ENCODE measurements at places on chromosomes 7 and 10.
A peak's percentile ranks its signal among the peaks of the same experiment; 100 is the strongest.

DNA sequence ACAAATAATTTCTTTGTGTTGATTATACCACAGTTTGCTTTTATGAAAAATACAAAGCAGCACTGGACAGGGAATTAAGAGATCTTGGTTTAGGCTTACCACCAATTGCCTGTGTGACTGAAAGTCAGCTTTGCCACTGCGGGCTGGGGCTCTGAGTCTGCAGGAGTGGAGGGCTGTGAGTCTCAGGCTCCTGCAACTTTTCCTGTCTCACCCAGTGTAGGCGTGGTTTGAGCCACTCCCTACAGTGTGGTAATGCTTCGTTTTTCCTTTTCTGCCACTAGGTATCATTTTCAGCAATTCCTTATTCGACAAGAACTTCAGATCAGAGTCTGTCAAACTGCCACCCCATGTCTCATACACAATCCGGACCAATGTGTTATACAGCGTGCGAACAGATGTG lies 180.6 kb downstream of the ABCA13 start:
- no peak for DNase-seq

- no peak for DNase-seq
Observed at GRCh38 chr10:74988832-74989561, 122.5 kb upstream of the SAMD8 start.

DNA sequence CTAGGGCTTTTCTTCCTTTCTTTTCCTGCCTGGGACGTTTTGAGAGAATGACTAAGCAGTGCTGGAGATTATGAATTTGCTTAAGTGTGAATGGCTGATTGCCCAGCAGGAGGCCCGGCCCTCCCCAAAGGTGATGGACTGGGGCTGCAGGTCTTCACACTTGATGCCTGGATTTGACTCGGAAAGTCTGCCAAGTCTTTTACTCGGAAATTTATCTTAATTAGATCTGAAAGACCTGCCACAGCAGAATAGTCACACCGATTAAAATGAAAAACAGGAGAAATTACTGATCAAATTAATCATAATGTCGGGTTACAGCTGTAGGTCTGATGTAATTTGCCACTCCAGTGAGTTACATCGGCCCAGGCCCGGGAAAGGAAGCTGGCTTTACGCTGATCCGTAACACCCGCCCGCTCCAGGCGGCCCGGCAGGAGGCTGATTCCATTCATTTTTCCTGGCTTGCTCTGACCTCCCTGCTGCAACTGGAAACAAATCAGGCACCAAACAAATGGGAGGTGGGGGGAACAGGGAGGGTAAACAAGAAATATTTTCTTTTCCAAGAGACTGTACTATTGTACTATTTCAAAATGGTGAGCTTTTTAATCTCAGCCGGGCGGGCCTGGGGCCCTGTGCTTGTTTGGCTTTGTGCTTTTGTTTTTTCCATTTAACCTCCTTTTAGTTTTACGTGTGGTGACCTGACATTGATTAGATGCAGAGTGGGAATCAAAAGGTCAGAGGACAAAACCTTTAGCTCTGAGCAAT lies 212.4 kb upstream of the YAE1 start:
- DNase-seq = peak; percentile 57

DNA sequence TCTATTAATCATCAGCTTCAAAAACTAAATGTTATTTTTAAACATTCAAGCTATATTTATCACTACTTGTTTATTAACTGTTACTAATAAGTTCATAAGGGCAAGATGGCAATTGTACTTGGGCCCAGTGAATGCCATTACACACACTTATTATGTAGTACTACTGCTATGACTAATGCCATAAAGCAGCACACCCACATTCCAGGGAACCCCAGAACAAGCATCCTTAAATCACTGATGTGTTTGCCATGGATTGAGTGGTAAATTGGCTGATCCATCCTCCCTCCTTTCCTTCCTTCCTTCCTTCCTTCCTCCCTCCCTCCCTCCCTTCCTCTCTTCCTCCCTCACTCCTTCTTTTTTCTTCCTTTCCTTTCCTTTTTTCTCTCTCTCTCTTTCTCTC lies 37.4 kb upstream of the RSU1 start:
- DNase-seq = no peak

DNA sequence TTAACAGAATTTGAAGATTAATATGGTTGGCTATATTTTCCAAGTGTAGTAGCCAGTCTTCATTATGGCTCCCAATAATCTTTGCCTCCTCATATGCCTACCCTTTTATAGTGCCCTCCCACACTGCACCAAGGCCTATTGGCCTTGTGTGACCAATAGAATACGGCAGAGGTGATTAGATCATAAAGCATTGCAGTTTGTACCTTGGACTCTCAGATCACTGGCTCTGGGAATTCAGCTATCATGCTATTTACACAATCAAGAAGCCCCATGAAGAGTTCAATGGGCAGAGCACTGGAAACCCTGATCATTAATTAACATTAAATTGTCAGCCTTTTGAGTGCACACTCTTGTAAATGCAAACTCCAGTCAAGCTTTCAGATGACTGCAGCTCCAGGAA lies 154.5 kb upstream of the MAGI2 start:
- DNase-seq = no peak

GRCh38 chr10:95518455-95519452 lies 42.4 kb downstream of the SORBS1 start:
- peak; percentile 51 for DNase-seq

DNA sequence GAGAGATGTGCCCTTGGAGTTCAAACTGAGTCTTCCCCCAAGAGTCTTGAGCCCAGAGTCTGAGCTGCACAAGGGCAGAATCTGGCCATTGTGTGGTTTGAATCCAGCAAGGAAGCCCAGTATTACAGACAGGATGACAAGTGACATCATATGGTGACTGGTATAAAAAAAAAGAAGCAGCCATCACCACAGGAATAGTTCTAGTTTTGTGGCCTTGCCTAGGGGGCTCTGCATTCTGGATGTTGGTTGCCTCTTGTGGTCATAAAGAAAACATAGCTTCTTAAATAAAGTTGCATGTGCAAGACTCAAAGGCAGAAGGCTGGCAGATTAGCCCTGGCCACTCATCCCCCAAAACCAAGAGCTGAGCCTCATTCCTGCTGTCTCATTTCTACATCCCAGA lies 16.8 kb upstream of the LRRC72 start:
- no peak for DNase-seq

DNA sequence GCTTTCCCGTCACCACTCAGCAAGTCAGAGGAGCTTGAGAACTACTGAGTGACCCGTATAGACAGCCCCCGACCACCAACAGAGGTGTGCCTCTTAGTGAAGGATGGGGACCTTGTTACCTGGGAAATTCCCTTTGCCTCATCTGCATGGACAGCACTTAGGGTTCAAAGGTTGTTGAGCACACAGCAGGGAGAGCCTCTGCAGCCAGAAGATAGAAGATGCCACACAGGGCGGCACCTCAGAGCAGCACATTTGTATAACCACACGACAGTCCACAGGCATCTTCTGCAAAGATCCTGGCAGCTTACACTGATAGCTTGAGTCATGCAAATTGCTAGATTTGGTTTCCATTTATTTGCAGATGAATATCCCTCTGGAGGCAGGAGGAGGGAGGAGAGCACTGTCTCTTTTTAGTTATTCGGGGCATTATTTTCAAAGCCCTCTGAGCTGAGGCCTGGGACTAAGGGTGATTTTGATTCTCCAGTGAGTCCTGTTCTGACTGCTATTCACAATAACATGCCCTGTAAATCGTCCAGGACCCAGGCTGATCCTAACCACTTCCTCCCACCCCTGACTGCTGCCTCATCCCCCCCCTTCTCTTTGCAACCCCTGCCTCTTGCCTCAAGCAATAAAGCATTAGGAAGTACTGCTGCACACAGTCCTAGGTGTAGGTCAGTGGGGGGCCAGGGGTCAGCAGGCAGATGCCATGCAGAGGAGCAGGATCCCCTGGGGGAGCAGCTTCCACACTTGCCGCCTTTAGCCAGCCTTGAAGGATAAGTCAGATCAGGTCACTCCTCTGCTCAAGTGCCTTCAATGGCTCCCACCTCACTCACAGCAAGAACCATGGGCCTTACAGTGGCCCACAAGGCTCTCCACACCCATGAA lies 24.6 kb upstream of the INMT start:
- no peak for DNase-seq

DNA sequence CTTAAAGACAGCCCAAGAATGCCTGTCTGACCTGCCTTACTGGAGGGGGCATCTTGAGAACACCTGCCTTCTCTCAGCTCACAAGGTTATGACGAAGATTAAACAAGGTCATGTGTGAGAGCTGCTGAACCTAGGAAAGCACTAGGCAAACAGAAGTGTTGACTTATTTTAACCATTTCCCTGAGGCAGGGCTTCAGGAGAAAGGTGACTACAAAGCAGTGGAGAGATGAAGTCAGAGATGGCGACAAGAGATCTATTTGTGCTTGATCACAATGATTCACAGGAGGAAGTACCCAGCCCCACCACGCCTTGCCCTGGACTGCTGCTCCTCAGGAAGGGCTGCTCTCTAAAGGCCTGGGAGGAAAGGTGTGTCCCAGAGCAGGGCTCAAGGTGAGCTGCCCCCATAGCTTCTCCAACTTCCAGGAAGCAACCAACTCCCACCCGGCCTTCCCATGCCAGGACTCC lies 27.8 kb downstream of the STN1 start:
- peak; percentile 35 for DNase-seq

DNA sequence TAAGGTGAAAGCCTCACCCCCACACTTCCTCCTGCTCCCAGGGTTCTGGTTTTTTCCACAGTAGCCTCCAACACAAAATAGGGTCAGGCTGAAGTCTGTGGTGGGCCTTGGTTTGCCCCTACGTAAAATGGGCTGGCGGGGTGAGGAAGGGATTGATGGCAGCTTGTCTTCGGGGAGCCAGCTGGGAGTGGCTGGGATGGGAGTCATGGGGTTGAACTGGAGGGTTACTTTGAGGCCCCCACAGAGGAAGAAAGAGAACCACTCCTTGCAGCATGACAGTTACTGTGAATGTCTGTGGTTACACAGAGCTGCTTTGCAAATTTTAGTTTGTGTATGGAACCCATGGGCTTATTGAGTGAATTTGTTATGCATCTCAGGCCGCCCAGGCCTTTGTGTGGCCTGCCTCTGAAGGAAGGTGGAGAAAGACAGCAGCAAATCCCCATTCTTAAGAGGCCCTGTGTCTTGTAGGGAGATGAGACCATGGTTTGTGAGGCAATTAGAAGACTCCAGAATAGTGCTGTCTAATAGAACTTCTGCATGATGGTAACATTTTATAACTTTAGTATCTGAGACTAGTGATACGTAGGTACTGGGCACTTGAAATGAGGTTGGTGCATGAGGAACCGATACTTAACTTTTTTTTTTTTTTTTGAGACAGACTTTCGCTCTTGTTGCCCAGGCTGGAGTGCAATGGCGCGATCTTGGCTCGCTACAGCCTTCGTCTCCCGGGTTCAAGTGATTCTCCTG lies 8.1 kb downstream of the TRIM8 start:
- DNase-seq = no peak

- DNase-seq = peak; percentile 86
Observed at GRCh38 chr7:37832194-37832593, 16.2 kb upstream of the NME8 start.

- no peak for DNase-seq
Observed at GRCh38 chr7:115409682-115410433, 488.0 kb downstream of the MDFIC start.

- no peak for DNase-seq
Observed at GRCh38 chr7:133763076-133763640, 364.0 kb upstream of the LRGUK start.

DNA sequence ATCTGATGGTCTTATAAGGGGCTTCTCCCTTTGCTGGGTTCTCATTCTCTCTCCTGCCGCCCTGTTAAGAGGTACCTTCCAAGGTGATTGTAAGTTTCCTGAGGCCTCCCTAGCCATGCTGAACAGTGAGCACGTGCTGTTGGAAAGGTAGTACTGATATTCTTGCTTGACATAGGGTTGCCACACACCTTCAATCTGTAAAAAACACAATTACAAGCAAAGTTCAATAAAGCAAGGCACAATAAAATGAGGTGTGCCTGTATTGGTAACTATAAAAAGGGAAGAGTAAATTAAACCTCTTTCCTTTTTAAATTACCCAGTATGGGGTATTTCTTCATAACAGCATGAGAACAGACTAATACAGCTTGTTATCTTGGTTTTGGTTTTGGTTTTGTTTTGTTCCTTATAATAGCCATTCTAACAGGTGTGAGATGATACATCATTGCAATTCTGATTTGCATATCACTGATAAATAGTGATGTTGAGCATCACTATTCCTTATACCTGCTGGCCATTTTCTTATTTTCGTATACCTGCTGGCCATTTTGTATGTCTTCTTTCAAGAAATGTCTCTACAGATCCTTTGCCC lies 164.9 kb upstream of the TRIM24 start:
- DNase-seq = no peak

GRCh38 chr7:3415861-3416312 lies 114.8 kb downstream of the SDK1 start:
- DNase-seq = no peak

DNA sequence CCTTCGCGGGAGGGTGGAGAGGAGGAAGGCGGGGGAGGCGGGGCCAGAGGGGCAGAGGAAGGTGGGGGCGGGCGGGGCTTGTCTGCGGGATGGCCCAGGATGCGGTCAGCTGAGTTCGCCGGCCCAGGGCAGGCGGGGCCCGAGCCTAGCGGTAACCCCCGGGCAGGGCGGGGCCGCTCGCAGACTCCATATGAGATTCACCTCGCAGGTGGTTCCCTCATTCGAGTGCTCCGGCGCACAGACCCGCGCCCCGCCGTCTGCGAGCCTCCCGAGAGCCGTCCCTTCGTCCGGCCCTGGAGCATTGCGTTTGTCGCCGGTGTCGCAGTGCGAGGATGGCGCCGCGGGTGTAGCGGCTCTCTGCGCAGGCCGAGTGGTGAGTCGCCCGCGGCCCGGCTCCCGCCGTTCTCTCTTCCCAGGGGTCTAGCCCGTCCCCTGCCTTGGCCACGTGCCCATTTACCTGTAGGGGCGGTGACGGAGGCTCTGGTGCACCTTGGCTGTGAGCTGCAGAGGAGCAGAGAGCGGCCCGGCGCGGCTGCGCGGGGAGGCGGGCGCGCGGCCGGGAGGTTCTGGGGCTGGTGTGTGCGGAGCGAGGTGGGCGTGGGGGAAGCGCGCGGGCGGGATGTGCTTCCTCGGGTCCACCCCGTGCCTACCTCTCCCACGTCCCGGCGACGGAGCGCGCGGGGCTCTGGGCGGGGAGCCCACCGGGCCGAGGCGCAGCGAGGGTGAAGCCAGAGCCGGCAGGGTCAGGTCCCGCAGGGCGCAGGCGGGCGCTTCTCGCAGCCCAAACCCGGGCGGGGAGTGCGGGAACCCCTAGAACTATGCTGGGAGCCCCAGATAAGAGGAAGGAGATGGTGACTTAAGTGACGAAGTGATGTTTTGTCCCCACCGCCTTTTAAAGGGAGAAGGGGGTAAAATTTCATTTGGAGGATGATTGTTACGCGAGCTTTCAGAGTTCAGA lies at the start of gene UPP1:
Gene UPP1, plus strand, starts transcription at position 220 of the 958 bp plus-strand sequence. CDS start 5,519 bp downstream, outside the sequence.
- peak; percentile 94 for DNase-seq

- no peak for DNase-seq
Observed at GRCh38 chr10:121393522-121393921, 204.7 kb downstream of the FGFR2 start.
